Right cardiac atrium (tissue), 5 donors: ENCODE measurements at places on chromosomes 3 and 15.

GRCh38 chr15:93900476-93901400 is 330.6 kb upstream of the MCTP2 start:
- peak; percentile 42 for DNase-seq

DNA sequence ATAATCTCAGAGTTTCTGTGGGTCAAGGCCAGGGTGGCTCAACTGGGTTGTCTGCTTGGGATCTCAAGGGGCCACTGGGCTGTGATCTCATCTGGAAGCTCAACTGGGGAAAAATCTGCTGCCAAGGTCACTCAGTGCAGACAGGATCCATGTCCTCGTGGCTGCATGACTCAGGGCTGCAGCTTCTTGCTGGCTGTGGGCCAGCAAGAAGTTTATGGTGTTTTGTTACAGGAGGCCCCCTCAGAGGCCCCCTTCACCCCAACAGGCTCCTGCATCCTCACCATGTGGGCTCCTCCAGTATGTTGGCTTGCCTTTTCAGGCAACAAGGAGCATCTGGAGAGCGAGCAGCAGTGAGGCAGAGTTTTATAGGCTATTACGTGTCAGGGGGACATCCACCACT is 14.6 kb downstream of the OCA2 start:
- no peak for DNase-seq

GRCh38 chr15:46297766-46298165 is 662.9 kb downstream of the SQOR start:
- DNase-seq, result no peak

GRCh38 chr3:107650788-107651187 is 128.0 kb downstream of the BBX start:
- DNase-seq, result no peak

- no peak for DNase-seq
These were observed 3.3 kb downstream of the GABRG3 start for GRCh38 chr15:26974120-26974780.

GRCh38 chr3:172132721-172133311 is 93.4 kb downstream of the FNDC3B start:
- DNase-seq, result no peak

DNA sequence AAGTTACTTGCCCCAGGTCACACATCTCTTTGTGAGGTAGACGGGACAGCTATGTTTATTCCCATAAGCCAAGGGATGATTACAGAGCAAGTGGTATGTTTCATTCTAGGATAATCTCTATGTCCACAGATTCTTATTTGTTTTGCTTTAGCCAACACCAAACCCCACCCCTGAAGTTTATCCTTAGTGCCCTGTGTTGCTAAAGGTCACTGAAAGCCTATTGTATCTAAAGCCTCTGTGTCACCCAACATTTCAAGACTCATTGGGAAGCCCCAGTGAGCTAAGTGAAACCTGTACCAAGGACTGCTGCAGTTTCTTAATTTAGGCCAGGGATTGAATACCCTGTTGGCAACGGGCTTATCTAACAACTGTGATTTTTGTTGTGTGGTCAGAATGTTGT is 135.6 kb downstream of the ADAMTS9 start:
- no peak for DNase-seq

GRCh38 chr3:184248454-184249411 is at the start of gene ALG3:
TSS of gene ALG3 (minus strand) at chr3:184248962. CDS start at chr3:184248940, 22 bp downstream.
- peak; percentile 83 for DNase-seq

GRCh38 chr3:3071136-3071535 is 39.0 kb downstream of the IL5RA start:
- no peak for DNase-seq

DNA sequence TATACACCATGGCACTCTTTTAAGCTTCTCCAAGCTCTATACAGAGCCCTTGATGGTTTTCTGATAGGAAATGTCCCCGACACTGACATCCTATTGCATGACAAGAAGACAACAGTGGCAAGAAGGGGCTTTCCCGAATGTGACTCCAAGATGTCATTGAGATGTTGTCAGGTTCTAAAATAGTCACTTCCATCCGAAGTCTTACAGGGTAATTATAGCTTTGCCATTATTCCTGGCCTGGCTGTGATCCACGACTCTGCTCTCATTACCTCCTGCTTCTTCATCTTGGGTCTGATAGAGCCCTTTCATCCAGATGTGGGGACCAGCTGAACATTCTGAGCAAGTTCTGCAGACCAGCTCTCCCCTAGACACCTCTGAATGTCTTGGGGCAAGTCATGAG is 40.6 kb upstream of the ADAMTS9 start:
- no peak for DNase-seq

DNA sequence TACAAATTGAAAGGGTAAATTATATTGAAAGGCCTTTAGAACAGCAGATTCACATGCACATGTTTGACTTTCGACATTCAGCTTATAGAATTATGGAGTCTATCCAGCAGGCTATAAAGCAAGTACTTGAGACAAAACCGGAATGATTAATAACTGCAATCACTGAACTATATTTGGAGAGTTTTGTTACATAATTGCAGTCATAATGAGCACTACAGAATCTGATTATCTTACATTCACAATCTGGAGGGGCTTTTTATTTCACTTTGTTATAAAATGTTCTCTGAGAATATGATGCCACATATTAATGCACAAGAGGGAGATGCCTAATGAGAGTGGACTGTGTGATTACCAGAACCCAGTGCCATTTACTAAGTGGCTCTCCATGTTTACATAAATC is 64.3 kb downstream of the NSUN3 start:
- DNase-seq, result no peak

DNA sequence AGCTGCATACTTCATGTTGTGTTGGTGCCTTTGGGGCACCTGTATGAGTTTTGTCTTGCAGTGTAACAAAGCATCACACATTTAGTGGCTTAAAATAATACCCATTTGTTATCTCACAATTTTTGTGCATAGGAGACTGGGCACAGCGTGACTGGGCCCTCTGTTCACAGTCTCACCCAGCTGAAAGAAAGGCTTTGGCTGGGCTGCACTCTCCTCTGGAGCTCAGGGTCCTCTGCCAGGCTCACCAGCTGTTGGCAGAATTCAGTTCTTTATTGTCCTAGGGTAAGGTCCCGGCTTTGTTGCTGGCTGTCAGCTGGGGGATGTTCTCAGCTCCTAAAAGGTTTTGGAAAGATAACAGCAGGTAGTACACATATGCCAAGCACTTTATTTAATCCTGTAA is 263.3 kb downstream of the CLSTN2 start:
- no peak for DNase-seq

DNA sequence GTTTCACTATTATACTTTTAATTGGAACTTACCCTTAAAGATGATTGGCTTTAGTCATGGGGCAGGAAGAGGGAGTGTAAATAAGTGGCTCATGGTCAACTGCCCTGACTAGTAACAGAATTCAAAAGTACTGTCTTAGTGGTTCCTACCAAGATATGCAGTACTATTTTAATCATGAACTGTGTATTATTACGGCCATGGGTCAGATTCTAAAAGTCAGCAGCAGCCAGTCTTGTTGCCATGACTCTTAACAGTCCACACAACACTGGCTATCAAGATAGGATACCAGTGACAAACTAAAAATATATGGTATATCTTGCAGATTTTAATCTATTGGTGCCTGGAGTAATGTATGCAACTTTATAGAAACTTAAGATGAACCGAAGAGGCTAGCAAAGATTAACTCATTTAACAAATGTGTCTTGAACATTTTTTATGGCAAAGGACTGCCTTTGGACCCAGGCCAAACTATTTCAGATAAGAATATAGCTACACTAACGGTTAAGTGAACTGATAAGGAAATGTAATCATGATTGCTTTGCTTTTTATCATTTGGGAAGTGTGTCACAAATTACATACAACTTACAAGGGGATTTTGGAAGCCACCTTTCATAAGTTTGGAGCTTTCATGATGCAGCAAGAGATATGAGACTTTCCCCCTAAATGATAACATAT is 163.7 kb downstream of the TCF12 start:
- DNase-seq, result no peak

DNA sequence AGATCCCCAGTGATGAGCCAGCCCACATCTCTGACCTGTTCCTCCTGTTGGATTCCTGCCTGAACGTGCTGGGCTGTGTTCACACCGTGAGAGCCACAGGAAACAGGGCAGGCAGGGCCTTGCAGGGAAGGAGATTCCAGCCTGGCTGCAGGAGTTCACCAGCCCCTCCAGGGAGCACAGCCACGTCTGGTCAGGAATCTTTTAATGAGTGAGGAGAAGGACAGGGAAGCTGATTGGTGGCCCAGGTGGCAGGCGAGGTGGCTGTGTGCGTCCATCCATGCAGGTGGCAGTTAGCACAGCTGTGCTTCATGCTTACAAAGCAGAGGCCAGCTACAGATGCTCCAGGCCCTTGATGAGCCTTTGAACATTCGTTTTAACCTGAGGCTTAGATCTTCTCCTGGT is 10.5 kb downstream of the LRRK1 start:
- no peak for DNase-seq

- DNase-seq, result no peak
These were observed 17.9 kb downstream of the TMEM43 start for GRCh38 chr3:14142567-14143270.

DNA sequence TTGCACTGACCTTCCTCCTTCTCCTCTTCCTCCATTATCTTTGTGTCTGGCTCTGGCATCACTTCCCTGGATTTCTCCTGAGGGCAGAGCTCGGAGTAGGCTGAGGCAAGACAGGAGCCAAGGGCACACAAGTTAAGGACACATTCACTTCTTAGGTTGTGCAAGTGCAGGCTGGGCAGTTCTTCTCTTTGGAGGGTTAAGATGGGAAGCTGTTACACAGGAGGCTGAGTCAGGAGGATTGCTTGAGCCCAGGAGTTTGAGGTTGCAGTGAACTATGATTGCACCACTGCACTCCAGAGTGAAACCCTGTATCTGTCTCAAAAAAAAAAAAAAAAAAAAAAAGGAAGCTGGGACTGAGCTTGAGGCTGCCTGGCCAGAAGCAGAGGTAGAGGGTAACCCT is 176.2 kb upstream of the ANKRD28 start:
- no peak for DNase-seq

DNA sequence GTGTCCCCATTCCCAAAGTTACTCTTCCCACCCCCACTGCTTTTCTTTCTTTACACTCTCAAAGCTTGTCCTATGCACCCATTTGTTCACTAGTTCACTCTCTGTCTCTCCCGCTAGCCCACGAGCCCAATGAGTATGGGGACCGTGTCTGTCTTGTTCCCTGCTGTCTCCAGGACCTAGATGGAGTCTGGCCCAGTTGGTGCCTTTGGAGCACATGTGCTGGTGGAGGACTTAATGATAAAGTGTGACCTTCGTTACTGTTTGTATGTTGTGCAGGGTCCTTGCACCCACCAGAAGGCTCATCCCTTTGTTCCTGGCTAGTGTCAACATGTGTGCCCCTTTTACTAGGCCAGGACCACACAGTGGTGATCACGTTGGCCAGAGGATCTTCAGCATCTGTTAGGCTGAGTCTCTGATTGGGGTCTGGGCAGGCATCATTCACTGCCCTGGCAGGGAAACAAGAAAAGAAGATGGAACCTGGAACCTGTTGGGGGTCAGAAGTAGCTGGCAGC is 7.4 kb downstream of the CISH start:
- DNase-seq, result peak; percentile 4

DNA sequence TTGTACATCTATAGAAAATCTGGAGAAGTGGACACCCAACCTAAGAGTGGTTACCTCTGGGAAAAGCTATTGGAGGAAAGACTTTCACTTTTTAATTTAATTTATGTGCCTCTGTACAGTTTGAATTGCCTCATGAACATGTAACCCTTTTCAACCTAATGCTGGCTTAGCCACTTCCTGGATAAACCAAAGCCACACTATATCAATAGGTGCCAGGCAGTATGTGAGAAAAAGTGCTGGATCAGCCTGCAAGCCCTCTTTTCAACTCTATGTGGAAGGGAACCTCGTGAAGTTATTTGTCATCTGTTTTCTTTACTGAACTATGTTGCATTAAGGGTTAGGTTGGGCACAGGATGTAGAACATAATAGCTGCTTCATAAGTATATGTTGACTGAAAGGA is 9.3 kb upstream of the TOPAZ1 start:
- DNase-seq, result no peak

DNA sequence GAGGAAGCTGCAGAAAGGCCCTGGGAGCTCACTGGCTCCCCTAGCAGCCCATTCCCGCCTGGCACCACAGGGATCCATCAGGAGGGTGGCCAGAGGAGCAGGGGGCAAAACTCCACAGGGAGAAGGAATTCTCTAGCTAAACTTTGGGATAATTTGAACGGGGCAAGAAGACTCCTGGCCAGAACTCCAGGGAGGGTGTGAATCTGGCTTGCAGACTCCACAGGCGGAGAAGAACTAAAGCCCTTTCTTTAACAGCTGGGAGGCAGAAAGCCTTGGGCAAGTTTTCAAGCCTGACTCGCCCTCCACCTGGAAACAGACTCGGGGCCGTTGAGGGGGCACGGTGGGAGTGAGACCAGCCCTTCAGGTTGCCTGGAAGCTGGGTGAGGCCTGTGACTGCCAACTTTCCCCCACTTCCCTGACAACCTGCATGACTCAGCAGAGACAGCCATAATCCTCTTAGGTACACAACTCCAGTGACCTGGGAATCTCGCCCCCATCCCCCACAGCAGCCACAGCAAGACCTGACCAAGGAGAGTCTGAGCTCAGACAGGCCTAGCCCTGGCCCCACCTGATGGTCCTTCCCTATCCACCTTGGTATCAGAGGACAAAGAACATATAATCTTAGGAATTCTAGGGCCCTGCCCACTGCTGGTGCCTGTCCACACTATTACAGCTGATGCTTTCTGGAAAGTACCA is 28.6 kb downstream of the SLC27A2 start:
- DNase-seq, result no peak

DNA sequence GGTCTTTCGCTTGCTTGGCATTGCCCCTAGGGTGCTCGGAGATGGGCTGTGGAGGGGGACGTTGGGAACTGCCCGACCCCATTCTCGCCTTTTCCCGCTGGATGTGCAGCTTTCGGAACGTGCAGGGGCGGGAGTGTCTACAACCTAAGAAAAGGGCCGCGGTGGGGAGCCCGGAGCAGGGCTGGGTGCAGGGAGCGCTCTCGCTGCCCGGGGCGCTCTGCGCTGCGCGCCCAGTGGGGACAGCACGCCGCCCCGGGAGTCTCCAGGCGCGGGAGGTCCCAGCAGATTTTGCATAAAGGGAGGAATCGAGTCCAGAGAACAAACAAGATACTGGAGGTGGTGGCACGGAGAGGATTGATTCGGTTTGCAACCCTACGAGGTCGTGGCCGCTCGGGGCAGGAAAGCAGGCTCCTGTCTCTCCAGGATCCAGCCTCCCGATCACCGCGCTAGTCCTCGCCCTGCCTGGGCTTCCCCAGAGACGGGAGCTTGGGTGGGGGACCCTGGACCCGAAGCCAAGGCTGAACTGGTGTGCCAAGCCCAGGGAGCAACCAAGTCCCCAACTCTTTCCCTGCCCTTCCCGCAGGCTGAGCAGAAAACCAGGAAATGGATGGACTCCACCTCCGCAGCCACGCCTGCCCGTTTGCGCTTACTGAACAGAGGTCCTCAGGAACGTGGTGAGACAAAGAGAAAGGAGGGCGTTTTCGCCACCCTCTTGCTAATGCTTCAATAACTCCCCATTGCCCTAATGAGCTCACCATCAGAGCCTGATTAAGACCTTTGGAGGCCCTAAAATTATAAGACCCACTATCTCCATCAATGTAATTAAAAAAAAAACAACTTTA is 59.7 kb downstream of the NOX5 start:
- peak; percentile 88 for DNase-seq
